ENCODE measurements at places on chromosomes 1 and 21.

DNA sequence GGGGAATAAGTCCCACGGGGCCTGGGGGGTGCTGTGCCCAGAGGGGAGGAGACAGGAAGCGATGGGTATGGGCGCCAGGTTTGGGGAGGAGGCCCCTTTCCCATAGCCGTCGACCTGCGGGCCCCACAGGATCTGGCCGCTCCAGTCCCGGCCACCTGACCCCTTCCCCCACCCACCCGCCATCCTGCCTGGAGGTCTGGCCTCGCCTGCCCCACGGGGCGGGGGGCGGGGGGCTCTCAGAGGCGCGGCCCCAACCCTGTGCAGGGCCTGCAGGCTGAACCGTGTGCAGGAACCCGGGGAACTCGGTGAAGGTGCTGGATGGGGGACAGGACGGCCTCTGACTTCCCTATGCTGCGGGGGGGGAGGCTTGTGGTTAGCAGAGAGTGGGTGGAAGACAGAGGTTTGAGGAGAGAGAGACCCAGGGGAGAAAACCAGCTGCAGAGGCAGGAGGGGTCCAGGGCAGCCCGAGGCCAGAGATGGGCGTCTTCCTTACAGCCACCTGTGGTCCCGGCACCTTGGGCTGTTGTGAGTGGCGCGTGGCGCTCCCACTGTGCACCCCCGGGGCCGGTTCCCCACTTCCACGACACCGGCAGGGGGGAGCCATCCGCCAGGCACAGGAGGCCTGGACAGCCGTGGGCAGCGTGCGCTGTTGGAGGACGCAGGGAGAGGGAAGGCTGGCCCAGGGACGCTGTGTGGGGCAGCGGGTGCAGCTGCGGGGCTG, 2.5 kb upstream of the TNFRSF18 start:
- DNase-seq, result no peak

GRCh38 chr1:181104790-181105133, 16.3 kb downstream of the IER5 start:
- DNase-seq, result no peak

- DNase-seq, result no peak
Measured at GRCh38 chr1:227913764-227914721, 33.7 kb downstream of the WNT9A start.

GRCh38 chr1:198588845-198589244, 48.4 kb upstream of the ATP6V1G3 start:
- DNase-seq, result no peak

- no peak for DNase-seq
Measured at GRCh38 chr1:50109116-50109515, 396 bp downstream of the ELAVL4 start.

DNA sequence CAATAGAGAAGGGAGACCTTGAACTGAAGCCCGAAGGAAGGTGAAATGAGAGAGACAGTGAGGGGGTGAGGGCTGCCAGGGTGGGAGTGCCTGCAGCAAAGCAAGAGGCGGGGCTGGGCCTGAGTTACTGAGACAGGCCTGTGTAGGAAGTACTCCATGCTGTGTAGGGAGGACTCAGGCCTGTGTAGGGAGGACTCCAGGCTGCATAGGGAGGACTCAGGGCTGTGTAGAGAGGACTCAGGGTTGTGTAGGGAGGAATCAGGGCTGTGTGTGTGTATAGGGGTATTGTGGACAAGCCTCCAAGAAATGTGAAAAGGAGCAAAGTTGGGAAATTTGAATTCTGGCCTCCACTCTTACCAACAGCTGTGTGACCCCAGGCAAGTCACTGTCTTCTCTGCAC, 133.8 kb upstream of the CACNA1E start:
- DNase-seq, result no peak

GRCh38 chr1:235329139-235329902, 951 bp downstream of the GGPS1 start:
- no peak for DNase-seq

DNA sequence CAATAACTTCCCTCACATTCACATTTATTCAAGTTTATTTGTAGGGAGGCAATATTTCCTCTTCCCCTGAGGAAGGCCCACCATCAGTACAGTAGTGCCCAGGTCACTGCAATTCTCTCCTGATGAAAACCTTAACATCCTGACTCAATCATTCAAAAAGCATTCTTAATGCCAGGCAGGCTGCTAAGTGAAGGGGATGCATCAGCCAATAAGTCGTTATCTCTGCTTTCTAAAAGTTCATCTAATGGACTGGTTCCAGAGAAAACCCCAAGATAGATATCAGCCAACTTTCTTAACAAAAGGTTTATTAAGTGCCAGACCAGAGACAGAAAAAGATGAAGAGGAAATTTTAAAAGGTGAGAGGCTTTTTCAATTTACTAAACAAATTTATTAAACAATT, 17.3 kb downstream of the OTUD7B start:
- no peak for DNase-seq

GRCh38 chr1:156697481-156697880, 7.9 kb downstream of the CRABP2 start:
- DNase-seq, result no peak

GRCh38 chr1:60425528-60425927, 352.0 kb upstream of the C1orf87 start:
- DNase-seq, result peak; percentile 10

DNA sequence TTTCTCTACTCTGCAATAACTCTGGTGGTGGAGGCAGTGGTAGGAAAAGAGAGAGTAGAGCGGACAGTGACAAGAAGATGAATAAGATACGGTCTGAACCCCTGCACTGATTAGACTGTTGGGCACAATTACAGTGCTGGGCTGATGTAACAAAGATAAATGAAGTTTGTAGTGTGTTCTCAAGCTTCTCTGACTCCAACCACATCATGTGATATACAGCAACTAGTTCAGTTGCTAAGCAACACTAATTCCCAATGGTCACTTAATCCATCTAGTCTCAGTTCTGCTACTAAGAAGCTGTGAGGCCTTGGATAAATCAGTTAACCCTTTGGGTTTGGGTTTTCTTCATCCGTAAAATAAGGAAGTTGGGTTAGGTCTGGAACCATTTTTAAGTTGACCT, 17.3 kb downstream of the DDR2 start:
- no peak for DNase-seq

- DNase-seq, result no peak
Measured at GRCh38 chr1:234780531-234781162, 170.7 kb upstream of the IRF2BP2 start.

GRCh38 chr1:60903591-60903990, 178.8 kb upstream of the NFIA start:
- DNase-seq, result no peak

DNA sequence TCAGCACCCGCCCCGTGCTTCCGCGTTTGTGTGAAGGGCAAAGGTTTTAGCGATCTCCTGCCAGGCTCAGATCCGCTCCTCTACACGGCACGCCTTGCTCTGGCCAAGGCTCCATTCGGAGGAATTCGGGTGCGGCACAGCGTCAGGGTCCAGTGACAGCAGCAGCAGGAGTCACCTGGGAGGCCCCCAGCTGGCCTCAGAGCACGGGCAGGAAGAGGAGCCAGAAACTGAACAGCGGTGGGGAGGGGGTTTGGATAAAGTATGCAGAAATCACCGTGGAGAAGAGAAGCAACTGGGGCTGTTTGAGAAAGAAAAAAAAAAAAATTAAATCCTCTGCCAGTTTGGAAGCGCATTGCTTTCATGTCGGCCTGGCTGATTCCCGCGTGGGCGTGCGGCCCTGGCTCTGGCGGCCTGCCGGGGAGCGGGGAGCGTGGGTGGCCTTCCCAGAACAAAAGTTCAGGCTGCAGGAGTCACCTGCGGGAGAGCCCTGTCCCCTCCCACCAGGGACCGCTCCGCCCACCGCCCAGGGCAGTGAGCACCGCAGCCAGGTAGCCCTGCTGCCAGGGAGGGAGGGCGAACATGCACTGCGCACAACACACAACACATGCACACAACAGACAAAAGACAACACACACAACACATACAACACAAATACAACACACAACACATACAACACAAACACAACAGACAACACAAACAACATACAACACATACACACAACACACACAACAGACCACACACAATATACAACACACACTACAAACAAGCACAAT, 107.6 kb downstream of the ETS2 start:
- no peak for DNase-seq

- no peak for DNase-seq
Measured at GRCh38 chr1:177665935-177666334, 303.9 kb downstream of the SEC16B start.

DNA sequence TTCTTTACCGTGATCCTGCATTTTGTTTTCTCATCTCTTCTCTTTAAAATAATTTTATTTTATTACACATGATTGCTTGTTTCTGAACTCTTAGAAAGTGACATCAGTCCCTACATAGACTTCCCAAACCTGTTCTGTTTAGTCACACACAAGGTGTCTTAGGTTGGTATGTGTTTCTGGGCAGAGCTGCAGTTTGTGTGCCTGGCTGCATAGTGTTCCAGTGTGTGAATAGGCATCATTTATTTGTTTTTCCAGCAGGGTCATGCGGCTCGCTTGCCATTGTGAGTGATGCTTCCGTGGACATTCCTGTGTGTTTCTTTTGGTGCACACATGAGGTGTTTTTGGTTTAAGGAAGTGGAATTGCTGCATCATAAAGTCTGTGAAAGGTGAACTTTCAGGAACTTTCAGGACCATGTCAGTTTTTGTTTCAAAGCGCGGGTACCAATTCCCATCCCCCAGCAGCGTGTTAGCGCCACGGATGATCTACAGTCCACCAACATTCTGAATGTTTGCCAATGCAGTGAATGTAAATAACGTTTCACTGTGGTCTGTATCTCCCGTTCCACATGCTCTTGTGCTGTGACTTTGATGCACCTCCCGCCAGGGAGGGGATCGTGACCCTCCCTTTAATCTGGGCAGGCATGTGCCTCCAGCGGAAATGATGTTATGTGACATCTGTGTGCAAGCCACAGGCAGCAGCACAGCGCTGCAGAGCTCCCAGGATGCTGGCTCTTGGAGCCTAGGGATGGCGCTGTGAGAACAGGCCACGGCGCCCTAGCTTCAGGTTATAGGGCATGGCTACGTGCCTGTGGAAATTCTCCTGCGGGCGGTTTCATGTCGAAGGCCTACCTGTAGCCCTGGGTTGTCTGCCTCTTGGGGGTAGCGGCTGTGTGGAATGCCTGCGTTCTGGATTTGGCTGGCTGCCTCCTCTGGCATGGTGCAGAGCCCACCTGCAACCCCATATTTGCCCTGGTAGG, 144.6 kb upstream of the COL6A1 start:
- no peak for DNase-seq

DNA sequence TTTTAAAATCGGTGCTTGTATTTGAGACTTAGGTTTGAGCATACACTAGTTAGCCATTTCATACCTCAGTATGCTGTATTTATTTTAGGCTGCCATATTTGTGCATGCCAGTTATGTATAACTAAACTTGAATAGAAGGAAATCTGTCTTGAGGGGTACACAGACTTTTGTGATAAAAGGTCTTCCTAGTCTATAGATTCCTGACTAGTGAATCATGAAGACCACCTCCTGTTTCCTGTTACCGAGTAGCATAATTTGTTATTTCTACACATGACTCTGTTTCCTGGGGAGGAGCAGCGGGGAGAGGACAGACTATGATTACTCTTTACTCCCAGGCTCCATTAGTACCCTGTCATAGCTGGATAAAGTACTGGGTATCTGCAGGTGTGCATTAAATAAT, 316.8 kb upstream of the SNX7 start:
- peak; percentile 77 for DNase-seq

DNA sequence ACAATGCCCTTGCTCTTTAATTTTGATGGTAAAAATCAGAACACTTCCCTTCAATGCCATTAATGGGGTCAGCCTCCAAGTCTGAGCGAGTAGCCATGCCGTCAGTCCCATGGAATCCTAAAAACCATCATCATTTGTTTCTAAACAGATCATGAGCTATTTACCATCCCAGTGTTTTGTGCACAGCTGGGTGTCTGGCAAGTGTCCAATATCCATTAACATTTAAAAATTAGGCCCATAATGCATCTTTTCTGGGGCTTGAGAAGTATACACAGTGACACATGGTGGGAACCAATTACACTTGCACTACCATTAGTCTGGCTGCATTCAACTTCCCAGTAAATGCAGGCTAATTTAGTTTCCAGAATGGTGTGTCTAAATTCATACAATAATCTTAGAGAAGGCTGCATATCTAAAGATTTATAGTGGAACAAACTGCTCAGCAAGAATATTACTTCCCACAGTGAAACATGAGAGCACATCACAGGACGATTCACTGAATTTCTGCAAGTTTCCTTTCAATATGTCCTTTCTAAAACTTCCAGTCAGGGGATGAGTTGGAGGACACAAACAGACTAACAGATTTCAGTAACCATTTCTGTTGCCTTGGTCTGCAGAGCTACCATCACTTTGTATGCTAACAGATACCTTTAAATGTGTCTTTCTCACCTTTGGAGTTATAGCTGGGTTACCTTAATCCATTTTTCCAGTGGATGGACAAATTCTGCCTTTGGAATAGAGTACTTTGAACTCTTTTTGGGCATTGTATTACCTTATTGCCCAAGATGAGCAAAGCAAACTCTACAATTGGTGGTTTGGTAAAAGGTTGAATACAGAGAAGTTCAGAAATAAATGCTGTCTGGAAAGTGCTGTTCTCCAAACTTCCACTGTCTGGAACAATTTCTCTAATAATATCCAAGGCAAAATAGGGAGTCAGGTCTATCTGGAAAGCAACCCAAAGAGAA, 258.0 kb downstream of the PTBP2 start:
- DNase-seq, result no peak

DNA sequence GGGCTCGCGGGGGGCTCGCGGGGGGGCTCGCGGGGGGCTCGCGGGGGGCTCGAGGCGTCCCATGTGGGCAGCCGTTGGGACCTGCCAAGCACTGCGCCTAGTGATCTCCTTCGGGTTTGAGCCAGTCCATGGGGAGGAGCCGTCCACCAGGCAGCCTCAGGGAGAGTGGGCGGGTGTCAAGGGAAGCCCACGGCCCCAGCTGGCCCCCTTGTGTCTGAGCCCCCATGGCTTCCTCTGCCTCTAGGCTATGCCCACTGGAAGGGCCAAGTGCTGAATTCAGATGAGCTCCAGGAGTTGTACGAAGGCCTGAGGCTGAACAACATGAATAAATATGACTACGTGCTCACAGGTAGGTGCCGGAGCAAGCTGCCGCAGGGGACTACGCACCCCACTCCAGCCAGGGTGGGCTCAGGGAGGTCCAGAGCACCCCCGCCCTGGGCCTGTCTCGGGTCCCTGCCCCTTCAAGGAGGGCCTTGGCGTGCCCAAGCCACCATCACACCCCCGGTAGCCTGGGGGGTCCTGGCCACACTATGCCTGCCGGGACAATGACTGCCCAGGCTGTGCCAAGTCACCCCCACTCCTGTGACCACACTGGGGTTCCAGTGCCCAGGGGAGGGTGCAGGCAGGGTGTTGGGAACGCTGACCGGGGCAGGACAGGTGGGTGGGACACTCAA, 22.6 kb downstream of the PDXK start:
- DNase-seq, result no peak

- DNase-seq, result no peak
Measured at GRCh38 chr1:13896932-13897331, 196.9 kb downstream of the PRDM2 start.

DNA sequence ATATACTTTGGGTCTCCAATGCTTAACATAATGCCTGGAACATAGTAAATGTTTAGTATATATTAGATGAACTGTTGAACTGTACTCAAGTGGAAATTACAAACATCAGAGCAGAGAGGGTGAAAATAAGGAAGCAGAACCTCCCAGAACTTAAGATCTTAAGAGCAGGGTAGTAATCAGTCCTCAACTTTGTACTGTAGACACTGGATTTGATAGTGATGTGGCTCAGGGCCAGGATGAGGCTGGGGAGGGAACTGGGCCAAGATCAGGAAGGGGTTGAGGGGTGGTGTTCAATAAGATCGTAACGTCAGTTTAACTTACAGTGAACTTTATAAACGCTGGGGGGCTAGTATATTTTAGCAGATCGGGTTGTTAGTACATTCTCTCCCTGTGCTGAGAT, 15.4 kb downstream of the MPZL1 start:
- no peak for DNase-seq

Measured in HT1080 (cell line).